ENCODE measurements at places on chromosomes 13 and 19.

GRCh38 chr13:38804536-38804935 is 117.7 kb downstream of the FREM2 start:
- DNase-seq = no peak

- peak; percentile 72 for DNase-seq
These were observed 25.4 kb downstream of the ALG5 start for GRCh38 chr13:36973621-36974295.

DNA sequence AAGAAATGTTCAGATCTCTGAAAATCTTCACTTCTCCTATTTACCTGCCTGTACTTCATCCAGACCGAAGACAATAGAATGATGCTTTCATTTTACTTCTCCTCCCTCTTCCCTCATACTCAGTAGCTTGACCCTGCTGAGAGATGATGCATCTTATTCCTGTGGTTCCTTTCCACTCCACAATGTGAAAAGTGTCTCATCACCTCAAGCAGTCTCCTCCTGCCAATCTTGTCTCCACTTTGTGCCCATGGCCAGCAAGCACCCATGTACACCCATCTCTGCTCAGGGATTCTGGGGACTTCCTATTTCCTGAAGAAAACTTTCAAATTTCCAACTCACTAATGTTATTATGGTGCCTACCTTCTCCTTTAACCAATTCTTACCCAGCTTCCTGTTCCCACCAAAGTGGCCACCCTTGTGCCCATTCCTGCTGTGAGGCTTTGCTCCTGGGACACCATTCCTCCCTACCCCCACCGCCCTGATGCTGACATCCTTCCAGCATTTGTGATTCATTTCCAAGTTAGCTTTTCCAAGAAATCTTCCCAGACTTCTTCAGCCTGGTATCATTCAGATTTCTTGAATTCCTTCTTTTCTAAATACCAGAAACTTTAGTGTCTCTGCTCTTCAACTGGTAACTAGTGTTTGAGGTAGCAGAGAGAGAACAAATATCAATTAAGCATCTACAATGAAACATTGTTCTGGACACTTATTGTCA is 212.5 kb downstream of the POSTN start:
- no peak for DNase-seq

DNA sequence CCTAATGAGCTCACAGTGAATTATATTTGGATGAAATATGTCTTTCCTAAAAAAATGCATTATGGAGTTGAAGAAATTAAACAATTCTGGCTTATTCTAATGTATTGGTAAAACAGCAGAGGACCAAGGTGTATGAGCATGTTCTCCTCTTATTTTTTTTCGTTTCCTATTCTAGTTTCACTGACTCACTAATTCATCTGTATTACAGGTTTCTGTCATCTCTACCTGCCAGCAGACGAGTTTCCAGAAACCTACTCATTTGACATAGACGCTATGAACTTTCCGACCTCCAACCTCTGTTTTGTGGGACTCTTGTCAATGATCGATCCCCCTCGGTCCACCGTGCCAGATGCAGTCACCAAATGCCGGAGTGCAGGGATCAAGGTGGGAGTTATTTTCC is 20.3 kb downstream of the ATP12A start:
- DNase-seq = no peak

GRCh38 chr13:102680842-102681740 is 13.8 kb downstream of the METTL21C start:
- peak; percentile 90 for DNase-seq

DNA sequence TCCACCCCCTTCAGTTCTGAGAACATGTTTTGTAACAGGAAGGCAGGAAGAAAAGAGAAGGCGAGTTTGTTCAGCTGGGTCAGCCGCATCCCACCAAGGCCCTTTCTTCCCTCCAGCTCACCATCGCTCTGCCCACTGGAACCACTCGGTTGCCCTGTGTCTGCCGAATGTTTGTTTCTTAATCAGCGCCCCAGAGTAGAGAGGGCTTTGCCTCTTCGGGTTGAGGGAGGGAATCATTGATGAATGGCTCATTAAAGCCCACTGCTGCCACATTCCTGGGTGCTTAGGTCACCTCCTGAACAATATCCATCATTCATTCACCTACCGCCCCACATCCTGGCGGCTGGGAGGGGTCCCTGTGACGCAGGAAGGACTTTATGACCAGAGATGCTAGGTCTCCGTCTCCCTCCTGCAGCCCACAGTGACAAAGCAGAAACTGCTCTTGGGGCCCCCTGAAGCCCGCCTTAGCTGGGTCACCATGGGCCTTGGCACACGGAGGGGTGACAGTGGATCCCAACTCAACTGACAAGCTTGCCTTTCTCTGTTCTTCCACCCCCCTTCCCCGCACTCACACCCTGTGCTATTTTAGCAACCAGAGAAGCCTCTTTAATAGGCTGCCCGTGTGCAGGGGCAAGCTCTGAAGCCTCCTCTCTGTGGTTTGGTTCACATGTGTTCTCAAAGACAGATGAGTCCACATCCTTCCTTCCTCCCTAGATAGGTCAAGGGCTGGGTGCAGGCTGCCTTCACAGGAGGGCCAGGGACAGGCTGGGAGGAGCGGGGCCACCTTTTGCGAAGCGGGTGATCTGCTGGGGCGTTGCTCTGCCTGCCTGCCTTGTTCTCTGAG is 46.2 kb downstream of the ACTN4 start:
- DNase-seq = peak; percentile 85
